ENCODE measurements at places on chromosomes 1 and 21. TPM values are rescaled to one million over a fixed set of nuclear protein-coding genes. Genes with fewer than 3 reads are reported as not detected.

DNAH14 gene
- 51.7 TPM for total RNA-seq

DNA sequence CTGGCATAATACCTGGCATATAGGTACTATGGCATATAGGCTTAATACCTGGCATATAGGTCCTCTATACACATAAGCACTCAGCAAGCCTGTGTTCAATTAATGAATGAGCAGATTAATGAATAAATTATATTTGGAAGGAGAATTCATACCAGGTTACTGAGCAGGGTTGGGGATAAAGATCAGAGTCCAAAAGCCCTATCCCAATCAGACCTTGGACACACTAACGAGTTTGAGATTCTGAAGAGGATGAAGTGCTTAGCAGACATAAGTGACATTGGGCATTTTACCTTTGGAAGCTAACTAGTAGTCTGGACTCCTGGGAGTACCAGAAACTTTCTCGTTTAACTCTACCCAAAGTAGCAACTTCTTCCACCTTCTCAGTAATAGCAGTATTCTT lies 63.3 kb upstream of the ARHGAP29 start:
- H3K27ac ChIP-seq: peak overlapping the region; percentile 46
- no peak overlapping the region for H3K4me3 ChIP-seq
- no peak for DNase-seq
- H3K27me3 ChIP-seq: no peaks in the 10 kb centered on the region

DNA sequence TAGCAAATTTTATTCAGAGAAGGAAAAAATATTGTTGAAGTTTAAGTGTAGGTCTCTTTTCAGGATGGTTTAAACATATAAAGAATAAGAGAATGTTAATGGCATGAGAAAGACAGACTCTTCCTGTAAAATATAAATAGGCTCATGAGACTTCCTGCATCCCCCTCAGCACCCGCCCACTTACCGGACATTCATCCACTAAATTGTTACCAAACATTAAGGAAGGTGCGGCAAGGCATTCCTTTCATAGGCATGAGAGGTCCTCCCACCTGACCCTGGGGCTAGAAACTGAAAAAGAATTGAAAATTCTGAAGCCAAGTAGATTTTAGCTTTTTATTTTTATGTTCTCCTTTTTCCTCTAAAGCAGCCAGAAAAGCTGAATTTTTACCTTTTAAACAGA lies 10.6 kb upstream of the USP1 start:
- H3K36me3 ChIP-seq: no peaks in the 10 kb centered on the region
- no peak overlapping the region for H3K27ac ChIP-seq
- peaks cover 5% of the 10 kb centered on the region for H3K4me1 ChIP-seq
- DNase-seq: no peak
- H3K27me3 ChIP-seq: no peaks in the 10 kb centered on the region

FAM72D gene
- total RNA-seq: 1.4 TPM

- peak overlapping the region; percentile 99 for H3K27ac ChIP-seq
- no peaks in the 10 kb centered on the region for H3K27me3 ChIP-seq
- no peaks in the 10 kb centered on the region for H3K36me3 ChIP-seq
- peaks cover 73% of the 10 kb centered on the region for H3K4me1 ChIP-seq
These were observed 75.8 kb downstream of the RRAGC start for GRCh38 chr1:38783640-38784229.

- peaks cover 32% of the 10 kb centered on the region for H3K4me1 ChIP-seq
- no peaks in the 10 kb centered on the region for H3K27me3 ChIP-seq
- no peak for DNase-seq
- H3K36me3 ChIP-seq: no peaks in the 10 kb centered on the region
These were observed 51.5 kb downstream of the APP start for GRCh38 chr21:26118938-26119540.

SH3BGR gene
- 5.2 TPM for total RNA-seq

STRIP1 gene
- total RNA-seq: 27.5 TPM

FABP3 gene
- not detected for total RNA-seq

FMO2 gene
- not detected for total RNA-seq

DNA sequence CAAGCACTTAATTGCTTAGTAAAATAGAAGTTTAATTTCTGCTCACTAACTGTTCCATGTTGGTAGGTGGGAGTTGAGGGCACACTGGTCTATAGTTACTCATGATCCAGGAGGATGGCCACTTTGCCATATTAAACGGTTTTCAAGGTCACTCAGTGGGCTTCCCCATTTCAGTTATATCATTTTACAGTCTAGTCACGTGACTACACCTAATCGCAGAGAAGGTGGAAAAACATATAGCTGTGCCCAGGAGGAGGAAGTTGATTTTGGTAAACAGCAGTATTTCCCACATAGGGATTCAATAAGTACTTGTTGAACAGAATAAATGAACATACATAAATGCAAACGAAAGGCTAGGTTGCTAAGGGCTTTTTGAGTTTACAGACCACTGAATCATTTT lies 541.1 kb upstream of the CAMK1G start:
- H3K27me3 ChIP-seq: no peaks in the 10 kb centered on the region
- no peak for DNase-seq
- H3K36me3 ChIP-seq: no peaks in the 10 kb centered on the region
- peaks cover 38% of the 10 kb centered on the region for H3K4me1 ChIP-seq
- H3K27ac ChIP-seq: no peak overlapping the region

DNA sequence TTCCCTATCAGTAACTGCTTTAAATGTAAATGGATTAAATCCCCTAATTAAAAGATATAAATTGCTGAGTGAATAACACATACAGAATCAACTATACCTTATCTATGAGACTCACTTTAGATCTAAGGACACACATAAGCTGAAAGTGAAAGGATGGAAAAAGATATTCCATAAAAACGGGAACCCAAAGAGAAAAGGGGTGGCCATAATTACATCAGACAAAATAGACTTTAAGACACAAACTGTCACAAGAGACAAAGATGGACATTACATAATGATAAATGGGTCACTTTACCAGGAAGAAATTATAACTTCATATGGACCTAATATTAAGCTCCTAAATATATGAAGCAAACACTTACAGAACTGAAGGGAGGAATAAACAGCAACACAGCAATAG lies 59.2 kb downstream of the SLC25A24 start:
- no peak for DNase-seq
- no peaks in the 10 kb centered on the region for H3K27me3 ChIP-seq
- H3K36me3 ChIP-seq: peaks cover 87% of the 10 kb centered on the region
- no peak overlapping the region for H3K4me3 ChIP-seq

ARMH1 gene
- total RNA-seq: not detected

DNA sequence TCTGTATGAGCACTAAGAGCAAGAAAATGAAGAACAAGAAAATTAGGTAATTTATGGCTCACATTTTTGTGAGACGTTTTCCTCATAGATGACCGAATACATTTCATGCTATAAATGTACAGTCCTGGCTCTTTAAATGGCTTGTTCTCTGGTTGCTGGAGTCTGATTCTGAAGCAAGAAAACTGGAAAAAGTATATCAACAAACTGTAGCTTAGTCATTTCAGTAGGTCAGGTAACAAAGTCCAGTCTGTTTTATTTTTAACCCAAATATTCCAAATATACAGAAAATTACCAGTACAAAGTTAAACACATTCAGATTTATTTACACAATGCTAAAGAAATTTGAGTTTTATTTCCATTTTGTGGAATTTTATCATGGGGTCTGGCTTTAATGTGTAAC lies 2.5 kb upstream of the MYBPHL start:
- H3K4me3 ChIP-seq: no peak overlapping the region
- DNase-seq: no peak
- peaks cover 3% of the 10 kb centered on the region for H3K36me3 ChIP-seq
- H3K27me3 ChIP-seq: no peaks in the 10 kb centered on the region

- no peak overlapping the region for H3K4me3 ChIP-seq
- H3K27ac ChIP-seq: no peak overlapping the region
- no peaks in the 10 kb centered on the region for H3K4me1 ChIP-seq
- no peaks in the 10 kb centered on the region for H3K36me3 ChIP-seq
These were observed 279.2 kb downstream of the NEGR1 start for GRCh38 chr1:72003092-72003491.

DNA sequence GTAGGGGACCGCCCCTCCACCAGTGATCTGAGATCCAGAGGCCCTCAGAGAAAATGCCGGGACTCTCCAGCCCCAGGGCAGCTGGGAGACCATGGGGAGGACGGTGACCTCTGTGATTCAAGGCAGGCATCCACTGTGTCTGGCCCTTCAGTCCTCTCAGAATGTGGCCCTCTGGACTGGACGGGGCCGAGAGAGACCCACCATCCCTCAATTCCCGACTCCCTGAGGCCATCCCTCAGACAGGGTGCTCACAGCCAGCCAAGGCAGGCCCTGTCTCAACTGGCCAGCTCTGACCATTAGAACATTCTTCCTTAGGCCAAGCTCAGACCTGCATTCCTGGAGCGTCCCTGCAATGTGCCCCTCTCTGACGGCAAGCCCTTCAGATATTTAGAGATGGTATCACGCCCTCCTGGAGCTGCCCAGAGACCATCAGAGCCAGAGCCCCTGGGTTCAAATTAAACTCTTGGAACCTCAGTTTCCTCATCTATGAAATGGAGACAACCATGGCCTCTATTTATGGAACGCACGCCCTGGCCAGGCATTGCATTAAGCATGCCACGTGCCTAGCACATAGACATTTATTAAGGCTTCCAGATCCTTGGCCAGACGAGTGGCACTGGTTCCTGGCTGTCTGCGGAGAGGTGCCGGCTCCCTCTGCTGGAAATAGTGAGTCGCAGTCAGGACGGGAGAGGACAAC lies 9.6 kb upstream of the EPS8L3 start:
- no peaks in the 10 kb centered on the region for H3K36me3 ChIP-seq
- peaks cover 19% of the 10 kb centered on the region for H3K4me1 ChIP-seq
- DNase-seq: peak; percentile 63

GRCh38 chr21:41258617-41259016 lies 58.0 kb upstream of the FAM3B start:
- H3K27ac ChIP-seq: no peak overlapping the region
- peaks cover 4% of the 10 kb centered on the region for H3K27me3 ChIP-seq
- no peak for DNase-seq
- no peaks in the 10 kb centered on the region for H3K36me3 ChIP-seq
- no peak overlapping the region for H3K4me3 ChIP-seq
- no peaks in the 10 kb centered on the region for H3K4me1 ChIP-seq

DNA sequence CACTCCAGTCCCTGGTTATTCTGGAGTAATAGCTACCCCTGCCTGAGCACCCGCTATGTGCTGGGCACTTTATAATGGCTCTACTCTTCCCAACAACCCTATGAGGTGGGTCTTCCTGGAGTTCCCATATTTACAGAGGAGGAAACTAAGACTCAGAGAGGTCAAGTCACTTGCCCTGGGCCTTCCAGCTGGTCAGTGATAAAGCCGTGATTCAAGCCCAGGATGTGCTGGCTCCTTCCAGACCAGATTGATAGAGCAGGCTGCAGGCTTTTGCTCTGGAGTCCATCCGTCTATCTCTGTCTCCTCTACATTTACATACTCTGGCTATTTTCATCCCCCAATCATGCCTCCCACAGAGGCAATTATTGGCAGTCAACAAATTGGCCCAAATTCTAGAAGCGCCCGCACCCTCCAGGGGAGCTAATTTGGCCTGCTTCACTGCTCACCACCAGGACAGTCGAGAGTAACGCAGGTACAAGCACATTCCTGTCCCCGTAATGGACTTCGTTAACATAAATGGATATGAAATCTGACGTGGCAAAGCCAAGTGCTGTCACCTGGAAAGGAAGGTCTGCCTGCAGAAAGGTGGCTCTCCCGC lies 39.8 kb upstream of the SELENON start:
- H3K4me3 ChIP-seq: no peak overlapping the region
- H3K36me3 ChIP-seq: no peaks in the 10 kb centered on the region
- no peak for DNase-seq
- H3K4me1 ChIP-seq: no peaks in the 10 kb centered on the region

DNA sequence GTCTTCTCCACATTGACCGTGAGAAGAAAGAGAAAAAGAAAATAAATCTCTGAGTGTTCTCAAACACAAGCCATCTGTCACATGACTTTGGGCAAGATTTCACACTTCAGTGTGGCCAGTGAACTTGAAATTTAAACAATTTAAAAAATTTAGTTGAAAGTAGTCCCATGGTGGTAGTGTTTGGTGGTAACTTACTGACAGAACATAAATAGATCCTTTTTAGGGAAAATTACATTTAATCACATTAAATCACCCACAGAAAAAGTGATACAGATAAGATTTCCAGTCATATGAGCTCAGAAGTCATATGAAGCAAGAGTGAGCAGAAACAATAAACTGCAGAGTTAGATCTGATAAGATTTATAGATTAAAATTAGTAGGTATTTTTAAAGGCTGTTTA lies 31.9 kb upstream of the SGIP1 start:
- no peak for DNase-seq
- peaks cover 16% of the 10 kb centered on the region for H3K4me1 ChIP-seq
- no peaks in the 10 kb centered on the region for H3K36me3 ChIP-seq

OR2T33 gene
- total RNA-seq: not detected

DNA sequence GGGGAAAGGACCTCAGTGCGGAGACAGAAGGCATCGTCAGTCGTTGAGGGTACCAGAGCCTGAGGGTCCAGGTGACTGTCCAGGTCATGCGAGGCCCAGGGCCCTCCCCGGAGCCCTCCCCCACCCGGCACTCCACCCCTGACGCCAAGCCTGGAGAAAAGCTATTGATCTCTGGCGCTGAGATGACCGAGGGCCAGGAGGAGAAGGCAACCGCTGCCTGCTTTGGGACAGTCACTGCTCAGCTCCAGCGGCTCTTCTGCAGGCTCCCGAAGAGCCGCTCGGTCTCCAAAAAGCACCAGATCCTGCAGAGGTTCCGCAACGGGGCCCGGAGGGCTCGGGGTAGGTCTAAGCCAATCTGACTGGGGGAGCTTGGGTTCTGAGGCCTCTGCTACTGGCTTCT lies 10.9 kb downstream of the RASSF5 start:
- no peak overlapping the region for H3K4me3 ChIP-seq
- H3K27me3 ChIP-seq: no peaks in the 10 kb centered on the region
- no peaks in the 10 kb centered on the region for H3K36me3 ChIP-seq

DNA sequence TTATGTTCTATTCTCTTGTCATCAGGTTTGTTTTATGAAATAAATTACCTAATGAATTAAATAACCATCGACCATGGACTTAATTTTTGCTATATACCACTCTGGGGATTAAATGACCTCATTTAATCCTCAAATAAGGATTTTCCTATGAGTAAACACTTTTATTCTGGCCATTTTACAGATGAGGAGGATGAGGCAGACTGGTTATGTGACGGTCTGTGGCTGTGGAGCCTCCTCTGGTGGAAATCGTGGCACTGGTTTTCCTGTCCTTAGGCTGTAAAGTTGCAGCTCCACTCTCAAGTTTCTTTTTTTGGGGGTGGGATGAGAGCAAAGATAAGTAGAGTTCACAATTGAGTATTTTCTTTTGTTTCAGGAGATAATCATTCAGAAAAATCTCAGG lies 105.2 kb downstream of the XCL2 start:
- no peak overlapping the region for H3K4me3 ChIP-seq
- DNase-seq: no peak
- H3K36me3 ChIP-seq: no peaks in the 10 kb centered on the region
- H3K4me1 ChIP-seq: no peaks in the 10 kb centered on the region
- H3K27ac ChIP-seq: no peak overlapping the region

HMGB4 gene
- not detected for total RNA-seq

GRCh38 chr1:43421976-43422750 lies 31.6 kb downstream of the HYI start:
- H3K27me3 ChIP-seq: no peaks in the 10 kb centered on the region
- DNase-seq: no peak
- H3K4me3 ChIP-seq: no peak overlapping the region
- no peaks in the 10 kb centered on the region for H3K4me1 ChIP-seq
- no peak overlapping the region for H3K27ac ChIP-seq
- peaks cover 87% of the 10 kb centered on the region for H3K36me3 ChIP-seq

- H3K4me1 ChIP-seq: peaks cover 2% of the 10 kb centered on the region
- H3K27ac ChIP-seq: no peak overlapping the region
- peak; percentile 24 for DNase-seq
- H3K36me3 ChIP-seq: no peaks in the 10 kb centered on the region
These were observed 38.4 kb upstream of the FOXO6 start for GRCh38 chr1:41322835-41323234.

Data from SJSA1 (cell line).